Upper lobe of left lung (tissue), 6 donors: ENCODE measurements at places on chromosomes 13 and 19.
A peak's percentile ranks its signal among the peaks of the same experiment; 100 is the strongest.

- no peak overlapping the region for H3K27ac ChIP-seq
- H3K4me1 ChIP-seq, result no peaks in the 10 kb centered on the region
- H3K4me3 ChIP-seq, result no peak overlapping the region
- H3K36me3 ChIP-seq, result no peaks in the 10 kb centered on the region
- DNase-seq, result no peak
- H3K27me3 ChIP-seq, result no peaks in the 10 kb centered on the region
These were observed 458.9 kb downstream of the SLITRK1 start for GRCh38 chr13:83423381-83423780.

DNA sequence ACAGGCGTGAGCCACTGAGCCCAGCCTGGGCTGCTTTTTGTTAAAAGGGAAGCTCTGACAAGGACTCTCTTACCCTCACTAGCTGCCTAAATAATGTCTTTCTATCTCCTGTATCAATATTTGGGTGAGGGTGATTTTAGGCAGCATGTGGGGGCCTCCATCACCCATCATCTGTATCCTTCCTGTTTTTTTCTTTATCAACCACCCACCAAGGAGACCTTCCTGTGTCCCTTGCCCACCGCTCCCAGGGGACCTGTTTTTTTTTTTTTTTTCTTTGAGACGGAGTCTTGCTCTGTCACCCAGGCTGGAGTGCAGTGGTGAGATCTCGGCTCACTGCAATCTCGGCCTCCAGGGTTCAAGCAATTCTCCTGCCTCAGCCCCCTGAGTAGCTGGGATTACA lies 5.4 kb upstream of the NDUFB7 start:
- no peaks in the 10 kb centered on the region for H3K27me3 ChIP-seq
- H3K4me3 ChIP-seq, result no peak overlapping the region
- peaks cover 9% of the 10 kb centered on the region for H3K4me1 ChIP-seq
- no peak for DNase-seq

DNA sequence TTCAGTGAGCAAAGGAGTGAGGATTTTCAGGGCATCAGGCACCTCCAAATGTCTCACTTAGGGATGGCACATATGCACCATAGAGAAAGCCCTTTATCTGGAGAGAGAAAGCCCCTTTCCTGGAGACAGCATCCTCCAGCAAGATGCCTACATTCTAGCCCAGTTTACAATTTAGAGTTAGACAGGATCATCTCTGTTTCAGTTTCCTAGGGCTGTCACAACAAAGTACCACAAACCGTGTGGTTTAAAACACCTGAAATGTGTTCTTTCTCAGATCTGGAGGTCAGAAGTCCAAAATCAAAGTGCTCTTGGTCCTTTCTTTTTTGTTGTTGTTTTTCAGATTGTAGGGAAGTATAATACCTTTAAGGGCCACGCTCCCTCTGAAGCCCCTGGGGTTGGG lies 61.8 kb downstream of the MBNL2 start:
- H3K4me3 ChIP-seq, result no peak overlapping the region
- no peaks in the 10 kb centered on the region for H3K36me3 ChIP-seq
- H3K27ac ChIP-seq, result no peak overlapping the region

DNA sequence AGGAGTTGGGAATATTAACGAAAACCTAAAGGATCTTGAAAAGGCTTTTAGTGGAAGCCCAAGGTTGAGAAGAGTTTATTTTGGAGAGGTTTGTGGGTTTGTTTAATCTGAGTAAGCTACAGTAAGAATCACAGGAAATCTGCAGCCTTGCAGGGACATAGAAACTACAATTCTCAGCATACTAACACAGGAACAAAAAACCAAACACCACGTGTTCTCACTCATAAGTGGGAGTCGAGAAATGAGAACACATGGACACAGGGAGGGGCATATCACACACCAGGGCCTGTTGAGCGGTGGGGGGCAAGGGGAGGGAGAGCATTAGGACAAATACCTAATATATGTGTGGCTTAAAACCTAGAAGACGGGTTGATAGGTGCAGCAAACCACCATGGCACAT lies 8.7 kb upstream of the SIAH3 start:
- H3K4me1 ChIP-seq, result no peaks in the 10 kb centered on the region
- H3K27ac ChIP-seq, result no peak overlapping the region
- no peak for DNase-seq
- no peaks in the 10 kb centered on the region for H3K36me3 ChIP-seq
- no peak overlapping the region for H3K4me3 ChIP-seq
- no peaks in the 10 kb centered on the region for H3K27me3 ChIP-seq

GRCh38 chr13:57925751-57926150 lies 294.2 kb downstream of the PCDH17 start:
- no peaks in the 10 kb centered on the region for H3K4me1 ChIP-seq
- H3K36me3 ChIP-seq, result no peaks in the 10 kb centered on the region
- H3K27me3 ChIP-seq, result no peaks in the 10 kb centered on the region
- no peak for DNase-seq
- no peak overlapping the region for H3K4me3 ChIP-seq

GRCh38 chr19:51107406-51108065 lies 673 bp downstream of the CTU1 start:
- DNase-seq, result no peak
- H3K4me1 ChIP-seq, result peaks cover 14% of the 10 kb centered on the region
- peaks cover 3% of the 10 kb centered on the region for H3K36me3 ChIP-seq
- peak overlapping the region; percentile 54 for H3K27ac ChIP-seq
- H3K4me3 ChIP-seq, result peak overlapping the region; percentile 78

GRCh38 chr13:81058916-81059290 lies 718.0 kb upstream of the SPRY2 start:
- H3K4me1 ChIP-seq, result no peaks in the 10 kb centered on the region
- no peaks in the 10 kb centered on the region for H3K36me3 ChIP-seq
- no peak overlapping the region for H3K27ac ChIP-seq

GRCh38 chr13:23979361-23980159 lies 82.3 kb upstream of the C1QTNF9B start:
- DNase-seq, result peak; percentile 66
- H3K36me3 ChIP-seq, result no peaks in the 10 kb centered on the region
- H3K27me3 ChIP-seq, result no peaks in the 10 kb centered on the region
- H3K4me3 ChIP-seq, result peak overlapping the region; percentile 58

DNA sequence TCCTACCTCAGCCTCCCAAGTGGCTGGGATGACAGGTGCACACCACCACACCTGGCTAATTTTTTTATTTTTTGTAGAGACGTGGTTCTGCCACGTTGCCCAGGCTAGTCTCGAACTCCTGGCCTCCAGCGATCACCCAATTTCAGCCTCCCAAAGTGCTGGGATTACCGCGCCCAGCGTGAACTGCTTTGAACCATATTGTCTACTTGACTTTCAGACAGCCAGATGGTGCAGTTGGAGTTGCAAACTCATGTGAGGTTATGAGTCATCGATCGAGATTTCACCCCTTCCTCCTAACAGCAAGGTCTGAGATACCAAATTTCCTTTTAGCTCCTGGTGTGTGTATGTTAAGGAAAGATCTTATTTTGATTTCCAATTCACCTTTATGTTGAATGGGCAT lies 2.7 kb downstream of the SLC27A1 start:
- no peak overlapping the region for H3K4me3 ChIP-seq
- H3K36me3 ChIP-seq, result no peaks in the 10 kb centered on the region
- peak overlapping the region; percentile 18 for H3K27ac ChIP-seq
- no peaks in the 10 kb centered on the region for H3K27me3 ChIP-seq
- peak; percentile 35 for DNase-seq

DNA sequence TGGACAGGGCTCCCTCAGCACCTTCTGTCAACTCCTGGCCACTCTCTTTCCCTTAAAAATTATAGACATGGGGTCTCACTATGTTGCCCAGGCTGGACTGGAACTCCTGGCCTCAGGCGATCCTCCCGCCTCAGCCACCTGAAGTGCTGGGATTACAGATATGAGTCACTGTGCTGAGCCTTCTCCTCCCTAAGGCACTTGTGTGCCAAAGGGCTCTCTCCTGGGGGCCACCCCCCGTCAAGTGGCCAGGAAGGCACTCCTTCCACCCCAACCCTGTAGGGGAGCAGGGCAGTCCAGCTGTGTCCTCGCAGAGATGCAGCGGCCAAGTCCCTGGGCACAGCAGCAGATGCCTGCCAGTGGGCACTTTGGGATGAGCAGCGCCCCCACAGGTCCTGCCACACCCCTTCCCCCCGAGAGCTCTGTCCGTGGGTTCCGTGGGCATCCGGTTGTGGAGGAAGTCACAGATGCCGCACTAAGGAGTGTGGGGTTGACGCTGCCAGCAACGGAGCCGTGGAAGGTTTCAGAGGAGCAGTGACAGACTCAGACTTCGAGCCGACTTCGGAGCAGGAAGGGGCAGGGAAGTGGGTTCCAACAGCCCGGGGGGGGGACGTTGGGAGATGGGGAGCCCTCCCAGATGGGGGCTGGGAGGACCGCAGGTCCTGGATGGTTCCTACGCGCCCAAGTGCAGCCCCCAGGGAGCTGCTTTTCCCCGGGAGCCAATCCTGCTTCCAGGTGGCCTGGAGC lies 3.3 kb upstream of the UQCR11 start:
- peaks cover 20% of the 10 kb centered on the region for H3K4me1 ChIP-seq
- no peaks in the 10 kb centered on the region for H3K27me3 ChIP-seq
- H3K36me3 ChIP-seq, result peaks cover 8% of the 10 kb centered on the region
- H3K27ac ChIP-seq, result peak overlapping the region; percentile 35
- H3K4me3 ChIP-seq, result peak overlapping the region; percentile 17

- no peak overlapping the region for H3K4me3 ChIP-seq
- H3K27me3 ChIP-seq, result no peaks in the 10 kb centered on the region
- DNase-seq, result no peak
- no peaks in the 10 kb centered on the region for H3K4me1 ChIP-seq
- no peaks in the 10 kb centered on the region for H3K36me3 ChIP-seq
These were observed 6.8 kb downstream of the LILRA1 start for GRCh38 chr19:54600212-54600611.

DNA sequence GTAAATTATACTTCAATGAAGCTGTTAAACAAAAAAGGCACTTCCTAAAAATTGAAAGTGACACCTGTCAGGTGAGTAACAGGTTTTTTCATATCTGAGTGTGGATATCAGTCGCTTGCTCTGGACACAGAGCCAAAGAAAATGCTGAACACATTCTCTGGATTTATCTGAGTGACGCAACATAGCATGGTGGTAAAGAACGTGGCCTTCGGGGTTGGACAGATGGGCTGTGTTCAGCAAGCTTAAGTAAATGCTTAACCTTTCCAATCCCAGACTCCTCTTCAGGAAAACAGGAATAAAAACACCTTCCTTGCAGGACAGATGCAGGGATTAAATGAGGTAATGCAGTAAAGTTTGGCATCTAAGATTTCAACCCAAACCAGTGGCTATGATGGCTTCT lies 132.0 kb downstream of the FOXO1 start:
- H3K27ac ChIP-seq, result no peak overlapping the region
- H3K4me3 ChIP-seq, result no peak overlapping the region
- DNase-seq, result no peak
- no peaks in the 10 kb centered on the region for H3K27me3 ChIP-seq

GRCh38 chr19:43957891-43958290 lies 6.9 kb downstream of the ZNF221 start:
- DNase-seq, result no peak
- no peaks in the 10 kb centered on the region for H3K27me3 ChIP-seq
- peaks cover 2% of the 10 kb centered on the region for H3K36me3 ChIP-seq
- no peaks in the 10 kb centered on the region for H3K4me1 ChIP-seq

GRCh38 chr19:5693195-5694166 lies 3.4 kb downstream of the RPL36 start:
- H3K36me3 ChIP-seq, result peaks cover 70% of the 10 kb centered on the region
- H3K4me1 ChIP-seq, result peaks cover 11% of the 10 kb centered on the region
- H3K27ac ChIP-seq, result no peak overlapping the region
- no peak overlapping the region for H3K4me3 ChIP-seq
- no peak for DNase-seq

- H3K4me3 ChIP-seq, result no peak overlapping the region
- no peak for DNase-seq
- H3K27me3 ChIP-seq, result no peaks in the 10 kb centered on the region
These were observed 21.2 kb upstream of the VWA8 start for GRCh38 chr13:41981951-41982715.

GRCh38 chr13:67632590-67632989 lies 402.5 kb upstream of the PCDH9 start:
- no peaks in the 10 kb centered on the region for H3K27me3 ChIP-seq
- no peaks in the 10 kb centered on the region for H3K36me3 ChIP-seq
- no peaks in the 10 kb centered on the region for H3K4me1 ChIP-seq
- DNase-seq, result no peak
- no peak overlapping the region for H3K27ac ChIP-seq

- H3K27ac ChIP-seq, result no peak overlapping the region
- H3K36me3 ChIP-seq, result no peaks in the 10 kb centered on the region
- no peak for DNase-seq
- no peak overlapping the region for H3K4me3 ChIP-seq
These were observed 69.3 kb downstream of the SLC6A16 start for GRCh38 chr19:49255674-49256073.

DNA sequence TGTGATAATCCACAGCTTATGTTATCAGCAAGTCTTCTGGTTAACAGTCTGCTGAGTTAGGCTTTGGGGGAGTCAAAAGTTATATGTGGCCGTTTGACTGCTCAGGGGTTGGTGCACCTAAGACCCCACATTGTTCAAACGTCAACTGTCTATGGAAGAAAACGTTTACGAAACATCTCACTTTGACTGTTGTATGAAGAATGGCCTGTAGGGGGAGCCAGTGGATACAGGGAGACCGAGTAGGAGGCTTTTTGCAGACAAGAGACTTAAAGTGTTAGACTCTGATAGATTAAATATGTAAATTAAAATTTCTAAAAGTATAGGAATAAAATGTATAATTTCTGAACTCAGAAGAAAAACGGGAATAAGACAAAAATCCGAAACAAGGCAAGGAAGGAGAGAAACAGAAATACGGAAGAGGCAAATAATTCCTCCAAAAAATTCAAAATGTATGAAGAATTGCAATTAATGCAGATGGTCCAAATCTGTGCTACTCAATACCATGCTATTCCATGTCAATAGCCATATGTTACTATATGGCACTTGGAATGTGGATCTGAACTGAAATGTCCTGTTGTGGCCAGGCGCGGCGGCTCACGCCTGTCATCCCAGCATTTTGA lies 37.8 kb downstream of the TNFSF14 start:
- DNase-seq, result peak; percentile 65
- peaks cover 4% of the 10 kb centered on the region for H3K4me1 ChIP-seq
- H3K27me3 ChIP-seq, result no peaks in the 10 kb centered on the region
- H3K4me3 ChIP-seq, result no peak overlapping the region

DNA sequence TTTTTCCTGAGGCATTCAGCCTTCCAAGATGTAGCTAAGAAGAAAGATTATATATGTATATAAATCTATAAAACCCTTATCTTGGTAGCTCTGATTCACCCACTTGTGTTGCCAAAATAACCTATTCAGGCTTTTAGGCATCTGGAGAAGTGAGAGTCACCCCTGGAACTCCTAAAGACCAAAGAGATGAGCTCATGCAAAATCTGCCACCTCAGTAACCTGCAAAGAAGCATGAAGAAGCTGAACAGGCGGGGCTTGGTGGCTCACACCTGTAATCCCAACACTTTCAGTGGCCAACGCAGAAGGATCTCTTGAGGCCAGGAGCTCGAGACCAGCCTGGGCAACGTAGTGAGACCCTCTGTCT lies 393.7 kb downstream of the FOXO1 start:
- H3K36me3 ChIP-seq, result no peaks in the 10 kb centered on the region
- peak overlapping the region; percentile 8 for H3K27ac ChIP-seq
- H3K27me3 ChIP-seq, result no peaks in the 10 kb centered on the region
- no peak overlapping the region for H3K4me3 ChIP-seq
- H3K4me1 ChIP-seq, result peaks cover 4% of the 10 kb centered on the region
- no peak for DNase-seq

GRCh38 chr13:97212601-97213040 lies 9.5 kb upstream of the MBNL2 start:
- H3K4me3 ChIP-seq, result no peak overlapping the region
- H3K4me1 ChIP-seq, result no peaks in the 10 kb centered on the region
- no peak for DNase-seq
- no peak overlapping the region for H3K27ac ChIP-seq
- H3K36me3 ChIP-seq, result no peaks in the 10 kb centered on the region
- no peaks in the 10 kb centered on the region for H3K27me3 ChIP-seq
